Activated CD8-positive, alpha-beta T cell treated with anti-CD3 and anti-CD28 coated beads for 36 hours (primary cell): ENCODE measurements at places on chromosomes 3 and 15. TPM values are rescaled to one million over a fixed set of nuclear protein-coding genes. Genes with fewer than 3 reads are reported as not detected.

The CCDC54 gene
- total RNA-seq, result not detected

The TMEM207 gene
- total RNA-seq, result not detected

The SLC25A20 gene
- total RNA-seq, result 14.8 TPM

- H3K27me3 ChIP-seq, result no peaks in the 10 kb centered on the region
- H3K27ac ChIP-seq, result no peak overlapping the region
- H3K4me1 ChIP-seq, result no peaks in the 10 kb centered on the region
- H3K4me3 ChIP-seq, result no peak overlapping the region
These were observed 69.3 kb downstream of the PIK3R4 start for GRCh38 chr3:130677343-130677742.

GRCh38 chr3:4462369-4463040, 4.6 kb downstream of the SUMF1 start:
- no peaks in the 10 kb centered on the region for H3K36me3 ChIP-seq
- H3K27me3 ChIP-seq, result no peaks in the 10 kb centered on the region
- DNase-seq, result no peak

DNA sequence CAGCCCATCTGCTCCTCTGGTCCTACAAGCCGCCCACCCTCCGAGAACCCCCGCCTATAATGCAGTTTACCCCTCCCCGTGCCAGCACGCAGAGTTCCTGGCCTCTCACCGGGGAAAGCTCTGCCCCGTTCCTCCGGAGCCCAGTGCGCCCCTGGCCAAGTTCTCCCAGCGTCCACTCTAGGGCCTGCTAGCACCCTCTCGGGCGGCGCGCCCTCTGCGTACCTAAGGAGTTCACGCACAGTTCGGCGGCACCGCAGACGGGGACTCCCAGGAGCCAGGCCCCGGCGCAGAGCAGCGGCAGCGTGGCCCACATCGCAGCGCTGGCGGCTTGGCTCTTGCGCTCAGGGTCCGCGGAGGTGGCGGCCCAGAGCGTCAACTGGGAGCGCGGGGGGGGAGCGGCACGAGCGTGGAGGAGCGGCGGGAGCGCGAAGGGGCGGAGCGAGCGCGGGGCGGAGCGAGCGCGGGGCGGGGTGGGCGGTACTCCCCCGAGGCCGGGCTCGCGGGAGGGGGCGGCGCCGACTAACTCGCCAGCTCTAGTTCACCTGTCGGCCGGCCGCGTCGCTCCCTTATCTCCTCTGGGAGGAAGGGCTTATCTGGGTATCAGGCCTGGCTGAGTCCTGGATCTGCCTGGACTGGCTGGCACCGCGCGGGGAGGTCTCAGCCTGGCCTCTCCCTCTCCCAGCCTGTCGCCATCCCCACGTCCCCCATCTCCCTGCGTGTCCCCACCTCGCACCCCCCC, at the start of gene CTSH:
CTSH (minus strand) TSS at position 378 of the 739 bp plus-strand sequence; CDS start at position 313, 65 bp downstream.
- peaks cover 3% of the 10 kb centered on the region for H3K4me1 ChIP-seq
- peaks cover 12% of the 10 kb centered on the region for H3K27me3 ChIP-seq

DNA sequence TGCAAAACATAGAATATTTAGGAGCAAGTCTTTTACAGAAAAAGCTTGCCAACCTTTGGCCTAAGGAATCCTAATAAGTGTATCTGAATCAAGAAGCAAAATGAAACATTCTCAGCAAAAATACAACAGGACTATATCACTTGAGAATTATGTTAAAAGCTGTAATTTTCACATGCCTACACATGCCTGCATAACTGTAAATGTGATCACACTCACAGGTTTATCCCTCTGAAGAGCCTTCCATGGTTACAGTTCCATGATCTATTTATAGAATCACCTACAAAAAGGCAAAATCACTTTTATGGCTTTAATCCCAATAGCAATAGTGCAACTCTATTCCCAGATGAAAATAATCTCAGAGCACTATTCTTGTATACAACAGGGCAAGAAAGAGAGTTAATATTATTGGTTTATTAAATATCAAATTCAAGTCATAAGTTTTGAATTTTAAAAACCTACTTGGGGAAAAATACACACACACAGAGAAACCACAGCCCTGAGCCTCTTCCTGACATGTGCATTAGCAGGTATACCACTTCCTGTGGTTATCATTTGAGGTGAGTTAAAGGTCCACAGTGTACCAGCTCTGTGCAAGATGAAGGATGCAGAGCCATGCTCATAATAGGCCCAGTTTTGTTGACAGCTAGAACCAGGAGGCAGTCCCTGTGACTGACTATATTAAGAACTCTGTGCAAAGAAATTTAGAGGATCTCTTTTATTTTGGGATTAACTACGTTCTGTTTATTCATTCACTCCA, 252.5 kb upstream of the TGFBR2 start:
- H3K27me3 ChIP-seq, result peaks cover 1% of the 10 kb centered on the region
- H3K36me3 ChIP-seq, result no peaks in the 10 kb centered on the region
- H3K27ac ChIP-seq, result peak overlapping the region; percentile 69

GRCh38 chr15:31501536-31502157, 175.0 kb downstream of the KLF13 start:
- peaks cover 5% of the 10 kb centered on the region for H3K4me1 ChIP-seq
- H3K27me3 ChIP-seq, result no peaks in the 10 kb centered on the region
- no peak for DNase-seq
- H3K36me3 ChIP-seq, result no peaks in the 10 kb centered on the region
- no peak overlapping the region for H3K27ac ChIP-seq
- no peak overlapping the region for H3K4me3 ChIP-seq
